ENCODE measurements at places on chromosomes 11 and 22. TPM values are rescaled to one million over a fixed set of nuclear protein-coding genes. Genes with fewer than 3 reads are reported as not detected.

SMC1B gene
- 0.18 TPM for total RNA-seq

YPEL1 gene
- 0.19 TPM for total RNA-seq

SMTNL1 gene
- not detected for total RNA-seq

BRSK2 gene
- 0.53 TPM for total RNA-seq

ADM2 gene
- total RNA-seq, result 4.8 TPM

TRIM29 gene
- not detected for total RNA-seq

SCUBE1 gene
- not detected for total RNA-seq

SYT7 gene
- 0.66 TPM for total RNA-seq

SLC35E4 gene
- total RNA-seq, result 8.9 TPM

UBQLN3 gene
- total RNA-seq, result not detected

GDPD4 gene
- not detected for total RNA-seq

GRCh38 chr11:91513734-91514133 is 710.9 kb upstream of the FAT3 start:
- no peak for DNase-seq

- DNase-seq, result no peak
Observed at GRCh38 chr11:66326261-66327111, 9.6 kb upstream of the CD248 start.

- no peak for DNase-seq
Observed at GRCh38 chr11:502288-503178, 4.5 kb downstream of the RNH1 start.

DNA sequence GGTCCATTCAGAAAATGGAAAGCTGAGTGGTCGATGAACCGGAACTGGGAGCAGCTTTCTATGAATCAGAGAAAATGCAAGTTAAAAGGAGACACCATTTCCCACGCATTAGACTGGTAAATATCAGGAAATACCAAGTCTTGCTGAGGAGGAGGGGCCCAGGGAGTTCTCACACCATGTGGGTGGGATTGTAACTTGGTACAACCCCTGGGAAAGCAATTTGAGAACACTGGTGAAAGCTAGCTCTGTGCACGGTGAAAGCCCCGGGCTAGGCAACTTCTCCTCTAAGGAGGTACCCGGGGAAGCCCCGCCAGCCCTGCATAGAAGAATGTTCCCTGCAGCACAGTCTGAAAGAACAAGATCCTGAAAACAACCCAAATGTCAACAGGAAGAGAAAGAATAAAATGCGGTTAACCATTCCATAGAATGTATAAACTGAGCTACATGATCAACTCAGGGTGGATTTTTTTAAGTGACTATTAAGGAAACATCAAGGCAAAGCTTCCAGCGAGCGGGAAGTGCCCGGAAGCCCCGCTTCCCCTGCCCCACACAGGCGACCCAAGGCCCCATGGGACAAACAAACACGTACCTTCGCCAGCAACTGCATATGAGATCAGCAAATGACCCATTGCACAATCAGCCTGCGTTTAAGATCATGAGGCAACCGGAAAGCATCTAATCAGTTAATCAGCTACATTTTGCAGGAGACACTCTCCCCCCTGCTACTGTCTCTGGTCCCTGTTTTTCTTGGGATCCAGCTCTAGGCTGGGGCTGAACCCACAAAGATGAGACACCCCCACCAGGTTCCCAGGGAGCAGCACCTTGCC is 11.3 kb downstream of the SHANK2 start:
- DNase-seq, result no peak

- DNase-seq, result no peak
Observed at GRCh38 chr11:115256397-115257197, 247.6 kb downstream of the CADM1 start.

- DNase-seq, result peak; percentile 68
Observed at GRCh38 chr11:46392421-46393230, 1.1 kb upstream of the CHRM4 start.

DNA sequence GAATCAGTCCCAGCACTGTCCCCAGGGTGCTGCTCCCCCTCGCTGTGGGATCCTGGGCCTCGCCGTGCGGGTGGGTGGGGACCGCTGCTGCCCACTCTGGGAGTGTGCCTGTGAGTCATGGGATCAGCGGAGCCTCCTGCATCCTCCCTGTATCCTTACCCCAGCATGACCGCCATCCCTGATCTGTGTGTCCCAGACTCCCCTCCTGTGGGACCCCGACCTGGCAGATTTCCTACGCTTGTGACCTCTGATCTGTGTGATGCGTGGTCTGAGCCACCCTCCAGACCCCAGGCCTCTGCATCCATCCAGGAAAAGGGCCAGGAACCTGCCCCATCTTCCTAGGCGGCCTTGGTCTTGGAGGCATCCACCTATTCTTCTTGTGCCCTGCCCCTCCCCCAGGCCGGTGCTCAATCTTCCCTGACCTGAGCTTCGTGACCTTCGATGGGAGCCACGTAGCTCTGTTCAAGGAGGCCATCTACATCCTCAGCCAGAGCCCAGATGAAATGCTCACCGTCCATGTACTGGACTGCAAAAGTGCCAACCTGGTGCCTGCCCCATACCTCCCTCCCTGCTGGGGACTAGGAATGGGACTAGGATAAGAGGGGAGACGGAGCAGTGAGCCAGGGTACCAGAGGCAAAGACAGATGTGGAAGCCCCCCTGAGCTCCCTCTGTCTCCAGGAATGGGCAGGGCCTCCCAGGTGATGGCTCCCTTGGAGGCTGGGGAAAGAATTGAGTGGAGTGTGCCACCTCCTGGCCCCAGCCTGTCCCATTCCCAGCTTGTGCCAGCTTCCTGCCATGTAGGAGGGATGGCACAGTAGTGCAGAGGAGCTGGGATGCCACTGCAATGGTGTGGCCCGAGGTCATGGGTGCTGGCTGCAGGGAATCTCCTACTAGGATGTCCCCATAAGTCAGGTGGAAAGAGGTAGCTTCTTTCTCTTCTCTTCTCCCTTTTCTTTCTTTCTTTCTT is 65.4 kb downstream of the OTOG start:
- DNase-seq, result no peak

- no peak for DNase-seq
Observed at GRCh38 chr11:1924181-1924580, 4.7 kb downstream of the TNNT3 start.

- DNase-seq, result no peak
Observed at GRCh38 chr11:96152623-96153022, 190.4 kb downstream of the MAML2 start.

GRCh38 chr11:3133261-3134217 is 31.6 kb downstream of the OSBPL5 start:
- no peak for DNase-seq
